ENCODE measurements at places on chromosomes 1 and 21. TPM values are rescaled to one million over a fixed set of nuclear protein-coding genes. Genes with fewer than 3 reads are reported as not detected.

The PCNX2 gene
- 23.2 TPM for total RNA-seq

The SYT2 gene
- 7.1 TPM for total RNA-seq

The SPRR2G gene
- not detected for total RNA-seq

The ALPL gene
- 6.3 TPM for total RNA-seq

The PDZK1 gene
- not detected for total RNA-seq

The NGF gene
- total RNA-seq = 1.4 TPM

The CSMD2 gene
- 0.14 TPM for total RNA-seq

The NFASC gene
- total RNA-seq = 3.7 TPM

The LMNA gene
- 265 TPM for total RNA-seq

The IFI44 gene
- total RNA-seq = 5.3 TPM

The PYGO2 gene
- 44.6 TPM for total RNA-seq

DNA sequence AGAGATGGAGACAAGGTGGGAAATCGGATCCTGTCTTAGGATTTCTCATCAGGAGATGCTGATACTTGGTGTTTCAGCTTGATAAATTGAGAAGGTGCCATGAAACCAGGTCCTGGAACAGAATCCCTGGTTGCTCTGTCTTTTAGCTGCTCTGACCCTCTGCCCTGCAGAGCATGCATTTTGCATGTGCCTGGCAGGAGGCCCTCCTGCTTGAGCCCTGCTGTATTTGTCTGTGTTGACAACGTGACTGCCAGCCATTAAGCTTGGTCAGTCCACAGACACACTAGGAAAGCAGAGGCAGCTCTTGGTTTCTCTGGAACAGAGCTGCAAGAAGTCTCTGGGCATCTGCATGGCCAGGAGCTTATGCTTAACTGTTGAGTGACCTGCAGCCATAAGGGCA, 2.5 kb downstream of the SLC25A44 start:
- no peak overlapping the region for H3K4me3 ChIP-seq
- no peaks in the 10 kb centered on the region for H3K36me3 ChIP-seq
- H3K27me3 ChIP-seq = no peaks in the 10 kb centered on the region

GRCh38 chr1:159737238-159737916, 23.0 kb upstream of the CRP start:
- no peaks in the 10 kb centered on the region for H3K36me3 ChIP-seq
- no peaks in the 10 kb centered on the region for H3K4me1 ChIP-seq
- no peak overlapping the region for H3K4me3 ChIP-seq
- DNase-seq = no peak
- H3K27me3 ChIP-seq = no peaks in the 10 kb centered on the region

- no peak overlapping the region for H3K4me3 ChIP-seq
- peaks cover 11% of the 10 kb centered on the region for H3K4me1 ChIP-seq
- DNase-seq = no peak
- H3K27ac ChIP-seq = peak overlapping the region; percentile 88
- peaks cover 5% of the 10 kb centered on the region for H3K36me3 ChIP-seq
Observed at GRCh38 chr21:32378956-32379355, 13.9 kb downstream of the URB1 start.

DNA sequence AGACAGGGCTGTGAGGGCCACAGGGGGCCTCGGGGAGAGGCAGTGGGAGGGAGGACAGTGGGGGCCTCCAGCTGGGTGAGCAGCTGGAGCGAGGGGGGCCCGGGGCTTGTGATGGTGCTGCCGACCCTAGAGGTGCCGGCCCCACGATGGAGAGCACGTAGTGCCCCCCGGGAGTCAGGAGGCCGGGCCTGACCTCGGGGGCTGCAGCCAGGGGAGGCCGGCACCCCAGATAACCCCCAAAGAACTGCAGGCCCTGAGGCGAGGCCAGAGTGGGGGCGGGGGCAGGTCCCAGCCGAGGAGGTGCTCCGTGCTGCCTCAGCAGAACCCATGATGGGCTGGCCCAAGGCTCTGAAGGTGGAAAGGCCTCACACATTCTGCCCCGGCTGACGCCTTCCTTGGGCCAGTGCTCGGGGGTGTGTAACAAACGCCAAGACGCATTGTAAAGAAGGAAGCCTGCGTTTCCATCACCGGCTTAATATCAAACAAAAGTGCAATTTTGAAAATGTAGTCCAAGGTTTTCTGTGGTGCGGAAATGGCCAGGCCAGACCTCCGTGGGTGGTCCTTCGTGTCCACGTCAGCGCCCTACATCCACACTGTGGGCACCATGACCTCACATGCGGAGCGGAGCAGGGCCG, 55.2 kb downstream of the COL6A1 start:
- no peaks in the 10 kb centered on the region for H3K4me1 ChIP-seq
- H3K4me3 ChIP-seq = no peak overlapping the region
- peak overlapping the region; percentile 14 for H3K27ac ChIP-seq
- no peaks in the 10 kb centered on the region for H3K27me3 ChIP-seq
- DNase-seq = no peak

DNA sequence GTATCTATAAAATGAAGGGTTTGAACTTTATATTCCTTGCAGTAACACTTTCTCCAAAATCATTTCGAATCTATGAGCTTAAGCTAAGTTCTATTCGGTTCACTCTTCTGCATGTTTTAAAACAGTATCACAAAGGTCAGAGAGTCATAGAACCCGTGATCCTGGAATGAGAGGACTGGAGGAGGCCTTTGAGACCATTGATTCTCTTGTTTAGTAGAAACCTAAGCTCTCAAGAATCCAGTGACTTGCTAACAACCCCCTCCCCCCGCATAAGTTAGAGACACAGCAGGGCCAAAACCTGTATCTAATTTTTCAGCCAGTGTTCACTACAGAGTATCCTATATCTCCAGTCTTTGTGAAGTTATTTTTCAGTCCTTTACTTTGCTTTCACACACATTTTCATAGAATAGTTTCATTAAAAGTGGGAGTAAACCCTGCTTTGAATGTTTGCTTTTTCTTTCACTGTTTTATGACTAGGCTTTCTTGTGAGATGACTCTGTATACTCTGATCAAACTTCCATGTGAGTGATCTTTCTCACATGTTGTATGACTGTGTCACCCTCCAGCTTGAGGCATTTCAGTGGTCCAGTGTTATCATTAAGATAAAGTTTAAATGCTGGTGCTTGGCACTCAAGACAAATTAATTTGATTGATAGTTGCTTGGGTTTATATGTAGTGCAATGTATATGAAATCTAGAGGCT, 275.4 kb upstream of the SGIP1 start:
- H3K27me3 ChIP-seq = no peaks in the 10 kb centered on the region
- no peaks in the 10 kb centered on the region for H3K36me3 ChIP-seq
- no peaks in the 10 kb centered on the region for H3K4me1 ChIP-seq
- no peak overlapping the region for H3K27ac ChIP-seq
- DNase-seq = no peak

DNA sequence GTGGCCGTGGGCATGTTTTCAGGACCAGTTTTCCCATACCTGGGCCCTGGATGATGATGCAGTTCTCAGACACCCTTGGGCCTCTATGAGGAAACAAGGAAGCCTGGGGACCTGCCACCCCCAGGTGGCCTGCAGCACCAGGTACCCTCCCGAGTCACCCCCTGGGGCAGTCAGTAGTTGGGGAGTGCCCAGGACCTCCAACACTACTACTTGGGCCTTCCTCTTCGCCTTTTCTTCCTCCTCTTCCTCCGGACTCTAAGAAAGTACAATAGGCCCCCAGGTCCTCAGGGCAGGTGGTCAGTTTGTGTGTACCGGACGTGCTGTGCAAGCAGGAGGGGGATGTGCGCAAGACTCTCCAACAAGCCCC, 11.9 kb upstream of the SRARP start:
- H3K27ac ChIP-seq = no peak overlapping the region
- no peaks in the 10 kb centered on the region for H3K36me3 ChIP-seq
- no peak for DNase-seq
- H3K27me3 ChIP-seq = no peaks in the 10 kb centered on the region

- DNase-seq = no peak
- H3K36me3 ChIP-seq = no peaks in the 10 kb centered on the region
- H3K4me3 ChIP-seq = no peak overlapping the region
Observed at GRCh38 chr1:84754386-84754703, 64.1 kb upstream of the SSX2IP start.

DNA sequence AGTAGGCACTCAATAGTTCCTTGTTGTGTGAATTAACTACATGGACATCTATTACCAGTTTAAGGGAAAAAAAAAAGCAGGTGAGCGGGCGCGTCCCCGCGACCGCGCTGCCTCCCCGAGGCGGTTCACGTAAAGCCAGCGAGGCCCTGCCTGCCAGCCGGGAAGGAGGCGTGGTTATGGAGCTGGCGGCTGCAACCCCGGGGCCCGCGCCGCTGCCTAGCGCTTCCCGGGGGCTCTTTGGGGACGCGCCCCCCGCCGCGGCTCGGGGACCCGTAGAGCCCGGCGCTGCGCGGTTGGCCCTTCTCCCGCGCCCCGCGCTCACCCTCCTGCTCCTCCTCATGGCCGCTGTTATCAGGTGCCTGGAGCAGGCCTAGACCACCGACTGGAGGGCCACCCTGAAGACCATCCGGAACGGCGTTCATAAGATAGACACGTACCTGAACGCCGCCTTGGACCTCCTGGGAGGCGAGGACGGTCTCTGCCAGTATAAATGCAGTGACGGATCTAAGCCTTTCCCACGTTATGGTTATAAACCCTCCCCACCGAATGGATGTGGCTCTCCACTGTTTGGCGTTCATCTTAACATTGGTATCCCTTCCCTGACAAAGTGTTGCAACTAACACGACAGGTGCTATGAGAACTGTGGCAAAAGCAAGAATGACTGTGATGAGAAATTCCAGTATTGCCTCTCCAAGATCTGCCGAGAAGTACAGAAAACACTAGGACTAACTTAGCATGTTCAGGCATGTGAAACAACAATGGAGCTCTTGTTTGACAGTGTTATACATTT, 2.6 kb upstream of the CC2D1B start:
- H3K36me3 ChIP-seq = no peaks in the 10 kb centered on the region
- H3K4me3 ChIP-seq = peak overlapping the region; percentile 37
- peak overlapping the region; percentile 79 for H3K27ac ChIP-seq

GRCh38 chr1:222634180-222635013, 16.5 kb downstream of the MIA3 start:
- H3K27me3 ChIP-seq = no peaks in the 10 kb centered on the region
- no peak overlapping the region for H3K27ac ChIP-seq
- no peak overlapping the region for H3K4me3 ChIP-seq
- H3K36me3 ChIP-seq = no peaks in the 10 kb centered on the region

GRCh38 chr1:147897029-147897752, 5.4 kb upstream of the GJA8 start:
- H3K36me3 ChIP-seq = no peaks in the 10 kb centered on the region
- no peaks in the 10 kb centered on the region for H3K27me3 ChIP-seq
- no peak for DNase-seq
- H3K27ac ChIP-seq = no peak overlapping the region

DNA sequence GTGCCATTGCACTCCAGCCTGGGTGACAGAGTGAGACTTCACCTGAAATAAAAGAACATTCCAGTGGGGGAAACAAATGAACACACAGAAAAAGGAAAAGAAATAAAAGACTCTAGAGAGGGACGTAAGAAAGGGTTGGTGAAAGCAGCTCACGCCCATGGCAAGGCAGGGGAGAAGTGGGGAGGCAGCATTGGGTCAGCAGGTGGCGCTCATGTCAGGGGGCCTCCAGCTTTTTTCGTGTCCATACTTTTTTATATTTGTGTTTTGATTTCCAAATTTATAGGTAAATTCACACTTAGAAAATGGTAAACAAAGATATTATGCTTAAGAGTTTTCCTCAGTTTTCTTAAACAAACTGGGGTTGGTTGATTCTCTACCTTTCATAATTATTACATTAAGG, 45.5 kb downstream of the VPS13D start:
- no peaks in the 10 kb centered on the region for H3K27me3 ChIP-seq
- no peaks in the 10 kb centered on the region for H3K4me1 ChIP-seq
- H3K4me3 ChIP-seq = no peak overlapping the region
- DNase-seq = no peak

- no peak overlapping the region for H3K4me3 ChIP-seq
- no peak overlapping the region for H3K27ac ChIP-seq
- no peaks in the 10 kb centered on the region for H3K4me1 ChIP-seq
- H3K36me3 ChIP-seq = no peaks in the 10 kb centered on the region
- no peaks in the 10 kb centered on the region for H3K27me3 ChIP-seq
Observed at GRCh38 chr1:91821126-91821868, 64.7 kb downstream of the TGFBR3 start.

DNA sequence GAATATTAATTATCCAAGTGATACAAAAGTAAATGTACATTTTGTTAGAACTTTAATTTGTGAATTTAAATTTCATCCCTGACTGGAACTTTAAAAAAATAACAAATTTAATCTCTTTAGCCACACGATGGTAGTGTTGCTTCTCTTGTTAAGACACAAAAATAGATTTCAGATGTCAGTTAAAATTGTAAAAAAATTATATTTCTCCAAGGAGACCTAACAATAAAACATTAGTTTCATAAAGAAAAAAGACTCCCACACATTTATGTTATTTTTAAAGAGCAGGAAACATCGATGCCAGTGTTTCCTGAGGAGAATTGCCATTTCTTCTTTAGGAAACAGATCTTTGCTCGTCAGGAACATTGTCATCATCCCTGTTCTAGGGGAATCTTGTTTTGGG, 74.0 kb upstream of the DEPDC1 start:
- H3K27me3 ChIP-seq = no peaks in the 10 kb centered on the region
- H3K4me1 ChIP-seq = no peaks in the 10 kb centered on the region
- H3K36me3 ChIP-seq = no peaks in the 10 kb centered on the region
- H3K4me3 ChIP-seq = no peak overlapping the region
- no peak overlapping the region for H3K27ac ChIP-seq

- DNase-seq = no peak
- H3K27me3 ChIP-seq = no peaks in the 10 kb centered on the region
- no peak overlapping the region for H3K27ac ChIP-seq
- H3K36me3 ChIP-seq = no peaks in the 10 kb centered on the region
Observed at GRCh38 chr1:97088391-97088790, 366.8 kb downstream of the PTBP2 start.

- no peaks in the 10 kb centered on the region for H3K36me3 ChIP-seq
- H3K4me3 ChIP-seq = no peak overlapping the region
- H3K4me1 ChIP-seq = no peaks in the 10 kb centered on the region
- H3K27ac ChIP-seq = no peak overlapping the region
- no peak for DNase-seq
Observed at GRCh38 chr1:223326776-223327175, 37.2 kb downstream of the SUSD4 start.

DNA sequence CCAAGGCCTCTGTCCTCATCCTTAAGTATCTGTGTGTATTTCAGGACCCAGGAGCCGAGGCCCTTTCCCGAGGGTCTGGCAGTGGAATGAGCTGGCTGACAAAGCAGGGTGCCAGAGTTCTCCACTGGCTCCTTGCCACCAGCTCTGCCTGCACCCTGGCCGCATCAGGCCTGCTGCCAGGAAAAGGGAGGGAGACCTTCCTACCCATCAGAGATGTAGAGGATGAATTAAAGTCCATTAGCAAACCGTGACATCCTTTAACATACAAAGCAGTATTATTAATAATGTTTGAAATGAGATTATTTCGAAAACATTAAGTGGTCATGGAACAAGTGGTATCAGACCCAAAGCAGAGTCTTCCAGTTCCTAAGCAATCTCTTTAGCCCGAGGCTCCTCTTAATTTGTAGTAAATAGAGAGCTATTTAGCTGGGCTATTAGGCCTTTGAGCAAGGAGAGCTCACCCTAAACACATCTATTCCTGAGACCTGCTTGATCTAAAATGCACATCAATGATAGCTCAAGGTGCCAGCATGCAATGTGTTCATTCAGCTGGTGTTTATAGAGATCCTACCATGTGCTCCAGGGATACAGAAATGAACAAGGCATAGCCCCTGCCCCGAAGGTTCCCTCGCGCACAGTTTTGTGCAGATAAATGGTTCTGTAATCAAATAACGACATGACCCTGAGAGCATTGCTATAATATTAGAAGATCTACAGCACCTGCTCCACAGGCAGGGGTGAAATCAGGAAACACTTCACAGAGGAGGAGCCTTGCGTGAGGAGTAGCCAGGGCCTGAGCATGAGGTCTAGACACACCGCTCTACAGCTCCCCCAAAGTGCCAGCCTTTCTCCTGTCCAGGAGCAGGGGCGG, 44.0 kb downstream of the FAM163A start:
- H3K4me3 ChIP-seq = no peak overlapping the region
- no peak for DNase-seq
- H3K27me3 ChIP-seq = no peaks in the 10 kb centered on the region

Data from prostate gland (tissue), 2 donors.